ENCODE measurements at places on chromosomes 13 and 19. TPM values are rescaled to one million over a fixed set of nuclear protein-coding genes. Genes with fewer than 3 reads are reported as not detected.
A peak's percentile ranks its signal among the peaks of the same experiment; 100 is the strongest.

DNA sequence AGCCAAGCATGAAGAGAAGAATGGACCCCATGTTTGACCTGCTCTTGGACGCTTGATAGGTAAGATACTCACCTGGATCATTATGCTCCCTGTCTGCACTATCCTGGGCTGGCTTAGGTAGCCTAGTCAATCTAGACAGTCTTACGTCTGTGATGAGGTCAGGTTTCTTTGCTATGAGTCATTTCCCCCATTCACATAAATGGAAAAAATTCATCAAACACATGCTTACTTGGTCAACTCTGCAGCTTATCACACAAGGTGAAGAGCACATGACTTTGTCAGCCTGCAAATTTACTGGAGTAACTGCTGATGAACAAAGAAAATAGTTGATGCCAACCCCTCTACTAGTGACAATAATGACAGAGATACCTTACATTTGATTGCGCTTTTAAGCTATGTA lies 170.0 kb downstream of the NUFIP1 start:
- peak; percentile 72 for DNase-seq

DNA sequence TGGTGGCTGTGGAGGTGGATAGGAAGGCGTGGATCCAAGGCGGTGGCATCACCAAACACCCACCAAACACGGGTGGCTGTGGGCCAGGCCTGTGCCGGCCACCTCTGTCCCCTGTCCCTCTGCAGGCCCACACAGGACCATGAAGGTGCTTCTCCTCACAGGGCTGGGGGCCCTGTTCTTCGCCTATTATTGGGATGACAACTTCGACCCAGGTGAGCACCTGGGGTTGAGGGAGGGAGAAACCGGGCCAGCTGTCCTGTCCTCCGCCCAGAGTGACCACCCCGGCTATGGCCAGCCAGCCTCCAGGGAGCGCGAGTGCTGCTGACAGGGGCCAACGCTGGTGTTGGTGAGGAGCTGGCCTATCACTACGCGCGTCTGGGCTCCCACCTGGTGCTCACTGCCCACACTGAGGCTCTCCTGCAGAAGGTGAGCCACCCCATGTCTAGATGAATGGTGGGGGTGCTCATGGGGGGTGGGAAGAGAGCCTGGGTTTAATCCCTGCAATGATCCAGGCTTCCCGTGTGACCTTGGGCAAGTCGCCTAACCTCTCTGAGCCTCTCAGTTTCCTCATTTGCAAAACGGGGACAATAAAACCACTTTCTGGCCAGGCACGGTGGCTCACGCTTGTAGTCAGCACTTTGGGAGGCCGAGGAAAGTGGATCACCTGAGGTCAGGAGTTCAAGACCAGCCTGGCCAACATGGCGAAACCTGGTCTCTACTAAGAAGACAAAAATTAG lies 4.0 kb downstream of the HSD11B1L start:
- DNase-seq, result no peak

GRCh38 chr19:3767050-3767449 lies 4.6 kb downstream of the MRPL54 start:
- no peak for DNase-seq

DNA sequence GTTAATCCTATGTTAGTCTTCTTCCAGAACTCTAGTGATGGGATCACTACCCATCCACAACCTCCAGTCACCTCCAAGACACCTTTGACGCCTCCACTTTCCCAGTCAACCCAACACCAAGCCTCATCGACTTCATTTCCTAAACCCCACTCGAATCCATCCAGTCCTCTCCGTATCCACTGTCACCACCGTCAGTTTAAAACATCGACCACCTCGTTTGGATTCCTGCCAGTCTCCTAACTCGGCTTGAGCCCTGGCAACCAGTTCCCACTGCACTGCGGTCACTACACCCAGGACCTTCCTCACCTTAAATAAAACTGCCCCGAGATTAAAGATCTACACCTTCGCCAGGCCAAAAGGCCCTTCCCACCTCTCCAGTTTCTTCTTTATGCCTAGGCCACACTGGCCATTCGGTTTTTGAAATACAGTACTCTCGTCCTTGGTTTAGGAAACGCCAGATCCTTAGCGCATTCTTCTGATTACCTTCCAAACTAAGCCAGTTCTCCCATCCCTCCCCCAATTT lies 1.2 kb downstream of the MTIF3 start:
- no peak for DNase-seq

The KCNN1 gene
- total RNA-seq, result not detected

All from foreskin keratinocyte (primary cell).